ENCODE measurements at places on chromosomes 16 and 17.
A peak's percentile ranks its signal among the peaks of the same experiment; 100 is the strongest.

DNA sequence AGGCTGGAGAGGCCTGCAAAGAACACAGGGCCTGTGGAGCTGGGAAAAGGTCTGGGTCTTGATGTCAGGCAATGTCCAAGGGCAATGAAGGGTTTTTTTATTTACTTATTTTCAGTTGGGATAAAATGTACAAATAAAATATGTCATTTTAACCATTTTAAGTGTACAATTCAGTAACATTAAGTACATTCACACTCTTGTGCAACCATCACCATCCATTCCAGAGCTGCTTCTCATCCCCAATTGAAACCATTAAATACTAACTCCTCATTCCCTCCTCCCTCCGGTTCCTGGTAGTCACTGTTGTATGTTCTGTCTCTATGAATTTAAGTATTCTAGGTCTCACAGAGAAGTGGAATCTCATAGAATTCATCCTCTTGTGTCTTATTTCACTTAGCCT is 444.7 kb downstream of the HS3ST3B1 start:
- no peak for DNase-seq

GRCh38 chr17:73591296-73592078 is 52.8 kb downstream of the SDK2 start:
- DNase-seq, result no peak

DNA sequence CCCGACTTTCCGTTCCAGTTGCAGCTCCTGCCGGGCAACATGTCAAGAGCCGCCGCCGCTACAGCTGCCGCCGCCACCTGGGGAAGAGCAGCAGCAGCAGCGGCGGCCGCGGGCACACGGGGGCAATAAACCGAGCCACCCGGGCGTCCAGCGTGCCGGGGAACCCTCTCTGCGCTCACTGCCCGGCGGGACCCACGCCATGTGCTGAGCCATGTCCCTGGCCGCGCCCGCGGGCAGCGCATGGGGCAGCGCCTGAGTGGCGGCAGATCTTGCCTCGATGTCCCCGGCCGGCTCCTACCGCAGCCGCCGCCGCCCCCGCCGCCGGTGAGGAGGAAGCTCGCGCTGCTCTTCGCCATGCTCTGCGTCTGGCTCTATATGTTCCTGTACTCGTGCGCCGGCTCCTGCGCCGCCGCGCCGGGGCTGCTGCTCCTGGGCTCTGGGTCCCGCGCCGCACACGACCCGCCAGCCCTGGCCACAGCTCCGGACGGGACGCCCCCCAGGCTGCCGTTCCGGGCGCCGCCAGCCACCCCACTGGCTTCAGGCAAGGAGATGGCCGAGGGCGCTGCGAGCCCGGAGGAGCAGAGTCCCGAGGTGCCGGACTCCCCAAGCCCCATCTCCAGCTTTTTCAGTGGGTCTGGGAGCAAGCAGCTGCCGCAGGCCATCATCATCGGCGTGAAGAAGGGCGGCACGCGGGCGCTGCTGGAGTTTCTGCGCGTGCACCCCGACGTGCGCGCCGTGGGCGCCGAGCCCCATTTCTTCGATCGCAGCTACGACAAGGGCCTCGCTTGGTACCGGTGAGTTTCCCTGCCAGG is 604 bp downstream of the HS3ST3B1 start:
- DNase-seq, result no peak

DNA sequence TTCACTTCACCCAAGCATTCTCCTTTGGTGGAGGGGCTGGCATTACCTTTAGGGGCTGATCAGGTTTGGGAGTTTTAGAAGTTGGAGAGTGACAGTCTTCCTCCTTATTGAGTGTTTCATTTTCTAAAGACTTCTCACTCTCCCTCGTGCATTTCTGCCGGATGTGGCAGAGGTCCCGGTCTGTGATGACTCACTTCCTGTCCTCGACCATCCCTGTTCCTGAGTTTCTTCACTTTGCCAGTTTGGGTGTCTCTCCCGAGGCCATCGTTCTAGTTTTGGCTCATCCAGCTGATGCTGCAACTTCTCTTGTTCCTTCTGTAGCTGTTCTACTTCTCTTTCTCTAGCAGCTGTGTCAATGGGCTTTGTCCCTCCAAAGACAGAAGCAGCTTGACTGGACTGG is 104.3 kb downstream of the PHKB start:
- peak; percentile 86 for DNase-seq

GRCh38 chr16:27248036-27248435 is 20.5 kb downstream of the NSMCE1 start:
- DNase-seq, result no peak

DNA sequence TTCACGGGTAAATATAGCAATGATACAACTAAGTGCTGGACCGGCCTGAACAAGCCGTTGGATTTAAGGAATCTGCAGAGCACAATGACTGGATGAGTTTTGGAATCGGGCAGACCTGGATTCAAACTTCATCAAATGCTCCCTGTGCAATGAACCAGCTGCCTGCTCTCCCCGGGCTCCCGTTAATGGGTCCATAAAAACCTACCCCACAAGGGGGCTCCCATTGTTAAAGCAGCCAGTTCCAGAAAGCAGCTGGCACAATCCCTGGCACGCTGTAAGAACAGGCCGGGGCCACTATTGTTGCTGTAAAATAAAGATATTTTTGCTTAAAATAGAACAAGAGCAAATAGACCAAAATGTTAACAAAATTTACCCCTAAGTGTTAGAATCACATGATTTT is 131.9 kb downstream of the C16orf95 start:
- no peak for DNase-seq

GRCh38 chr17:41008811-41009210 is at the start of gene KRTAP3-1:
Gene KRTAP3-1 (minus strand): TSS chr17:41009128. CDS start chr17:41009074, 54 bp downstream.
- no peak for DNase-seq

DNA sequence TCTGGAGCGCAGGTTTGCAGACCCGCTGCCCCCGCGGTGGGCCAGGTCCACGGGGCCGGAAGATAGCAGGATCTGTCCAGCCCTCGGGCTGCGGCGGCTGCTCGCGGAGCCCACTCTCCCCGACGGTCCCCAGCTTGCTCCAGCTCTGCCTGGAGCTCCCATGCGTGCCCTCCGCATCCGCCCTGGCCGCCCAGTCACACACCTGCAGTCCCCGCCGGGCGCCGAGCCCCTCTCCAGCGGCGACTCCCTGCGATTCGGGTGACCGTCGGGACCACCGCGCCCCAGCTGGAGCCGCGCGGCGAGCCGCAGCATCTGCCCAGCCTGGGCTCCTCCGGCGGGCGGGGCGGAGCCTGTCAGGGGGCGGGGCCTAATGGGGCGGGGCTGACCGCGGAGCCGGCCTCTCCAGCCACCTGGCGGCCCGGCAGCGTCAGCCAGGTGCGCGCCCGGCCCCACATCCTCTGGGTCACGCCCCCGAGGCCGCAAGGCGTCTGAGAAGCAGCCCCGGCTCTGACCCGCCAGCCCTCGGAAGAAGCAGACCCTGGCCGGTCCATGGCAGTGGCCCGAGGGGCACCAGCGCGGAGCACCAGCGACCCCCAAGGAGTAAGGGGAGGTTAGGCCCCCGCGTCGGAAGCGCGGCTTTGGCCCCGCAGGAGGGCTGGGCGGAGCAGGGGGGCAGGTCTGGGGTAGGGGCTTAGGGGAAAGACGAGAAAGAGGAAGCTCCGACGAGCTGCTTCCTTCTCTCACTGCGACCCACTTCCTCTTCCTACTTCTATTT is at the start of gene PIK3R5:
TSS of gene PIK3R5 (minus strand) at position 314 of the 775 bp plus-strand sequence. CDS start 54,213 bp downstream, outside the sequence.
- DNase-seq, result peak; percentile 66
